AG08396 (cell line): ENCODE measurements at places on chromosomes 12 and 14.

DNA sequence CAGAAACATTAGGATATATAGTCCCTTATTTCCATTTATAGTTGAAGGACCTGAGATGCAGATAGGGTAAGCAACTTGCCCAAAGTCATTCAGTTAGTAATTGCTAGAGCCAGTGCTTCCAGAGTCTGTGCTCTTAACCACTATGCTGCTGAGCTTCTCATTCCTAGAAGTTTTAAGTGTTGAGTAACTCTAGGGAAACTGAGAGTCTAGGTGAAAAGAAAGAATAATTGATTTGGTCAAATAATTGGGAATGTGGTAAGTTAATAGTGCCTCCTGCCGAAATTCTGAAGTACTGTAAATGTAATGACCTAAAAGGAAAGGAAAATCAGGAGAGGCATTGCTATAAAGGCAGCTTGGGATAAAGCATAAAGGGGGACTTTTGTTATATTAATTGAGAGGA lies 14.1 kb downstream of the PYROXD1 start:
- DNase-seq, result peak; percentile 21

DNA sequence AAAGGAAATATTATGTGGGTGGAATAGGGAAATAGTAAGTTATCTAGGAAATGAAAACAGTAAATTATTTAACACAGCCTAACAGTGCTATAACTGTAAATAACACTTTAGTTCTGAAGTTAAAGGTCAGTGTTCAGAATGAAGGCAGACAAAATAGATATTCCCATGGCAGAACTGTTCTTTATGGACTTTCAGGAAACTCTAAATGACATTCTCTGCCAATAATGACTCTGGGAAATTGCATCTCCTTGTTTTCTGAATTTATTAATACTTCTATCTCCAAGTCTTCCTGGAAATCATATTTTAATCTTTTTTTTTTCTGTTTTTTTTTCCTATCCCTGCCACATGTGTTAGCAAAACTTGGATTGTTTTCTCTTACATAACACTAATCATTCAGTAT lies 101.4 kb downstream of the PDE3A start:
- no peak for DNase-seq

DNA sequence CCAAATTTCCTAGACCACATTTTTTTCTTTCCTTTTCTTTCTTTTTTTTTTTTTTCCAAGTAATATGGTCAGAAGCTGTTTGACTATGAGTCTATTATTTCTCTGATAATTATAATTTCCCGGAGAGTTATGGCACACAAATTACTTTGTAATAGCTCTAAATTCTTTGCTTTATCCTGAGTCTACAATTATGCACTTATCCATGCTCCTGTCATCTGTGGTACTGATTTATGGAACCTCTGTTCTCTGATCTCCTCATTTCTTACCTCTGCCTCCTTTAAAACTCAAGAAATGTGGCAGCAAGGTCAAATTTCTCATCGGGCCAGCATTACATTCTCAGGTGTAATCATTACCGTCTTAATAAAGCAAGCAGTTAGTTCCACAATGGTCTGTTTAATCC lies 282.1 kb downstream of the PAWR start:
- no peak for DNase-seq

DNA sequence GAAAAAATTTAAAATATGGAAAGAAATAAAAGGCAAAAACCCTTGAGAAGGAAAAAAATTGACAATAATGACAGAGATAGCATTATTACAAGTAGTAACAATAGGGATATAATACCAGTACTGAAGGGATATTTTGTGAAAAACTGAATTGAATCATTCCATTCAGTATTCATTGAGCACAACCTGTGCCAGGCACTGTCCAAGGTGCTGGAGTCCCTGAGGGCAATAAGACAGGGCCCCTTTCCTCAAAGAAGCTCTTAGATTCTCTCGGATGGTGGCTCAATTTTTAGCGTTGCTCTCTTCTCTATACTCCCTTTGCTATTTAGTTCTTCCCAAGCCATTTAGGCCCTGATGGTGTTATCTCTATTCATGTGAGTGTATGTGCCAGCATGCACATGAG lies 34.3 kb upstream of the GAS2L3 start:
- DNase-seq, result peak; percentile 29

GRCh38 chr12:87259391-87259790 lies 769.8 kb downstream of the C12orf50 start:
- DNase-seq, result no peak

DNA sequence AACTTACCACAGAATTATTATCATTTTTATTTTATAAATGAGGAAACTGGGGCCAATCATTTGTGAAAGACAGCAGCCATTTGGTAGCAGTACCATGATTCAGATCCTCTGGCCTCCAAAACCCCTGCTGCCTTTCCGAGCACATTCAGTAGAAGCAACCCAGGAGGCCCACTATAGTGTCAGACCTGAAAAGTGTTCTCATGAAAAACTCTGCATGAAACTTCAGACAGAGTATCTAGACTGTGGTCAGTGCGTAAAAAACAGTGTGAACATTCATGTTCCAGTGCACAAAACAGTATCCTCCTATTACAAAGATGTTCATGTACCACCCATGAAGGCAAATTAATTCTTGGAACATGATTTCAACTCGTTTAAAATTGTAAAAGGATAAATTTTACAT lies 112.0 kb downstream of the EPS8 start:
- no peak for DNase-seq

DNA sequence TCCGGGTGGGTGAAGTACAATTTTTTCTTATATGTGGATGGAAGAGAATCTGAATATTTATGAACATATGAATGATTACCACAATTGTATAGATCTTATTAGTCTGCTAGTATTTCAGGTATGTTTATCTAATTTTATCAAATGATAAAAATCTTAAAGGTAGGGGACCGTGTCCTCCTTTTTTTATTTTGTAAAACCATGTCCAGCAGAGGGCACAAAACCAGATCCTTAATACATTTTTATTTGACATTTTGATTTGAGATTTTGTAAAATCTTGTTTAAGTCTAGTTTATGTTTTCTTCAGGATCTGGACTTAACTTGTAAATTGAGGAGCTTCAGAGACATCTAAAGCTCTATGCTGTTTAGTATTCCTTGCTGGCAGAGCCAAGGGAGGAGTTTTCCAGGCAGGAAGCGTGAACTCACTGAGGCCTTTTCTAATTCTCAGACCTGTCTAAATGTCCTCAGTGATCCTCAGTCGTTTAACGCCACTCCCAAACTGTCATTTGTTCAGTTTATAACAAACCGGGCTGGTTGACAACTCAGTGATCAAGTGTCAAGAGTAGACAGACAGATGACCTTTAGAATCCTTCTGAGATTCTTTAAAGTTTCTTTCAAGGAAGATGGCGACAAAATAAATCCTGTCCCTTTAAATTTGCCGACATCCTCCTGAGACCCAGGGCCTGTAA lies 263.9 kb downstream of the KTN1 start:
- no peak for DNase-seq

DNA sequence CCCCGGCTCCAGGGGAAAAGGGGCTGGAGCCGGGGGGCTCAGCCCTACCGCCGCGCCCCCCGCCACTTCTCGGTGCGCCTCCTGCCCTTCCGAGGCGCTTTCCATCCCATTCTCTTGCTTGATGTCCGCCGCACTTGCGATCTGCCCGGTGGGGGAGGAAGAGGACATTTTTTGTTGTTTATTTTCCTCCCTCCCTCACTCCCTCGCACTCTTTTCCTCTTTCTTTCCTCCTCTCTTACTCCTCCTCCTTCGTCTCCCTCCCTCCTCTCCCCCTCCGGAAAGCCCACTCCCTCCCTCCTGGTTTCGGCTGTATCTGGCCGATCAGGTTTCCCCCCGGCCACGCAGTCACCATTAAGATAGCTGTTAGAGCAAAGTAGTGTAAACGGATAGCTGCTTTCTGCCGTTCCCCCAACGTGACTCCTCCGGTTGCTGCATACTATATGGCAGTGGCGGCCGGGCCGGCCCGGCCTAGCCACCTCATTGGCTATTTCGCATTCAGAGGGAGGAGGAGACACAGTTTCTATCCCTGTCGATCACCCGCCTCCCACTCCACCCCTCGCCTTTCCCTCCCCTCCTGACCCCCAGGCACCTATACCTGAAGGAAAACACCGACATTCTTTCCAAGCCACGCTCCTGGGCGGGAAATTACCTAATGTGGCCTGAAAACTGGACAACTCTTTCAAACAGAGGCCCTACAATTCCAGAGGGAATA lies at the start of gene SIX4:
SIX4 (minus strand) TSS at position 445 of the 712 bp plus-strand sequence; CDS start at position 168, 277 bp downstream.
- peak; percentile 88 for DNase-seq

DNA sequence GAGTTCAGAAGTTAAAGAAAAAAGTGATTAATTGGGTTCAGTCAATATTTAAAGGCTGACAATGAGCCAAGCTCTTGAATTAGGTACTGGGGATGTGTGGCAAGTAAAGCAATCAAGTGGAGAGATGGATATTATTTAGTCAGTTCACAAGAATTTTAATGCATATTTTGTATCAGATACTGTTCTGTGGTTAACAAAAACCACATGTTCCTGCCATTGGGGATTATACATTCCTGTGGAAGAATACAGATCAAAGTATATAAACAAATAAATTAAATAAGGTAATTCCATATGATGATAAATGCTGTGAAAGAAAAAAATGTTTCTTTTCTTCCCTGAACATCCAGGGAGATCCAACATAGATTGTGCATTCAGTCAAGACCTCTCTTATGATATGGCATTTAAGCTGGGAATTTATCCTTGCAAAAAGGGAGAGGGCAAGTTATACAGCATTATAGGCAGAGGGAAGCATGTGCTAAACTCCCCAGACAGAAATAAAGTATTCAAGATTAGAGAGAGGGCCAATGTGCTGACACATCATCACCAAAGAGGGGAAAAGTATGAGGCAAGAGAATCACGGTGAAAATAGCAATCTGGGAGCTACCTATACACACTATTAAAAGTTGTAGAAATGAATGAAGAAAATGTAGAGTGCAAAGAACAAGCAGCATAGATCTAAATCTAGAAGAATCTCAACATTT lies 17.6 kb upstream of the A2M start:
- no peak for DNase-seq

DNA sequence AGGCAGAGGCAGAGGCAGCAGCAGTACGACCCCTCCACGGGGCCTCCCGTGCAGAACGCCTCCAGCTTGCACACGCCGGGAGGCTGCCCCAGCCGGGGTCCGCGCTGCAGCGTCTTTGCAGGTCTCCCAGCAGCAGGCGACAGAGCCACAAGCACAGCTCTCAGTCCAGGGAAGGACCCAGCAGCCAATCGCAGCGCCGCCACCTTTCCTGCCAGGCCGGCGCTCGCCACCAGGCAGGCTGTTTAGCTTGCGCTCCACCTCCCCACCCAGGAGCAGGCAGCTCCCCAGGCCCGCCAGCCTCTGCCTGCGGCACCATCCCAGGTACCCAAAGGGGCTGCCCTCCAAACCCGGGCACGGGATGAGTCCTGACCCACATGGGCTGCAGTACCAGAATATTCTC lies 25.2 kb downstream of the DDX51 start:
- DNase-seq, result no peak

GRCh38 chr12:96327346-96327745 lies 72.9 kb downstream of the CDK17 start:
- no peak for DNase-seq

GRCh38 chr14:94370524-94370910 lies 17.9 kb downstream of the SERPINA1 start:
- no peak for DNase-seq
